NCI-H2171 treated with DMSO at 0.1 percent for 48 hours (cell line): ENCODE measurements at places on chromosomes 16 and 17.

DNA sequence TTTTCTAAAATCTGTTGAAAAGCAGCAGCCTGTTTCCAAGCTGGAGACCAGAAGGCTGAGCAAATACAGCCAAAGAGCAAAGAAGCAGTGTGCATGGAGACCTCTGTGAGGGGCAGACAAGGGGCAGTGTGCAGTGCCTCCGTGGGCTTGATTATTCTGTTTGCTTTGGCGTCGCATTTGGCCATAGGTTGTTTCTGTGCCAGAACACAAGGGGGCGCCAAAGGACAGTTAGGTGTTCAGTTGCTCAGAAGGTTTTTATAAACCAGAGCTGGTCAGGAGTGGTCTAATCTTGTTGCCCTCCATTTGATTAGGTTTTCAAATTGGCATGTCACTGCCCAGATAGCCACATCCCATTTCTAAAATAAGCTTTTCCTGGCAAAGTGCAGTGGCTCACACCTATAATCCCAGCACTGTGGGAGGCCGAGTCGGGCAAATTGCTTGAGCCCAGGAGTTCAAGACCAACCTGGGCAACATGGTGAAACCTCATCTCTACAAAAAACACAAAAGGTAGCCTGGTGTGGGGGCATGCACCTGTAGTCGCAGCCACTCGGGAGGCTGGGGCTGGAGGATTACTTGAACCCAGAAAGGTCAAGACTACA is 10.6 kb downstream of the MYH3 start:
- DNase-seq = peak; percentile 47

GRCh38 chr16:3748307-3748706 is 31.0 kb upstream of the TRAP1 start:
- DNase-seq = no peak

GRCh38 chr17:43356999-43357398 is 41.8 kb upstream of the ARL4D start:
- DNase-seq = no peak

DNA sequence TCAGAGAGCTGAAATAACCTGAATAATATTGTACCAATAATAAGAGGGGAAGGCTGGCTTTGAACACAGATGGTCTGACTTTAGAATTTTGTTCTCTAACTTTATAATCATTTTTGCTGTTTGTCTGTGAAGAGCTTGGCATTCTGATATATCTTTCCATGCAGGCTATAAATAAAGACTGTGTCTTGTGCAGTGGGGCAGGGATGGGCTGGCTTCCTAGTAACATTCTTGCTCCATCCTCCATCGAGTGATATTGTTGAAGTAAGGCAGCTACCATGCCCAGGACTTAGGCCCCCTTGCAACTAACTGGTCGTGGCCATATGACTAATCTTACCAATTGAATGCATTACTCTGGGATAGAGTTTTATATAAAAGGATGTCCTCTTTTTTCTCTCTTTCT is 234.7 kb upstream of the IRX3 start:
- no peak for DNase-seq

DNA sequence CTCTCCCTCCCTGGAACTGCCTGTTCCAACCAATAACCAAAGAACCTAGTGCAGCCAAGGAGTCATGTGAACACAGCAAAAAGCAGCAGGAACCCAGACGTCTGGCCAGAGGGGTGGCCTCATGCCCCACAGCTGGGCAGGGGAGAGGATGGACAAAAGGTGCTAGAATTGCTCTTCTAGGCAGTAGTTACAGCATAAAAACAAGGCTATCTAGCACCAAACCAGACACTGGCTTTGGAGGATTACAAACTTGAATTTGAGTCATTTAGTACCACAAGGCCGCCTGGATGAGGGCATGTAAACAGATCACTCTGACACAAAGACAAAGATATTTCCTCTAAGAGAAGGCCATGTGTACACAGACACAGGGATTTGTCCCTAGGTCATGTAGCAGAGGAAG is 423.3 kb upstream of the MAF start:
- DNase-seq = no peak

GRCh38 chr17:83126275-83126811 is 46.9 kb downstream of the METRNL start:
- DNase-seq = no peak

DNA sequence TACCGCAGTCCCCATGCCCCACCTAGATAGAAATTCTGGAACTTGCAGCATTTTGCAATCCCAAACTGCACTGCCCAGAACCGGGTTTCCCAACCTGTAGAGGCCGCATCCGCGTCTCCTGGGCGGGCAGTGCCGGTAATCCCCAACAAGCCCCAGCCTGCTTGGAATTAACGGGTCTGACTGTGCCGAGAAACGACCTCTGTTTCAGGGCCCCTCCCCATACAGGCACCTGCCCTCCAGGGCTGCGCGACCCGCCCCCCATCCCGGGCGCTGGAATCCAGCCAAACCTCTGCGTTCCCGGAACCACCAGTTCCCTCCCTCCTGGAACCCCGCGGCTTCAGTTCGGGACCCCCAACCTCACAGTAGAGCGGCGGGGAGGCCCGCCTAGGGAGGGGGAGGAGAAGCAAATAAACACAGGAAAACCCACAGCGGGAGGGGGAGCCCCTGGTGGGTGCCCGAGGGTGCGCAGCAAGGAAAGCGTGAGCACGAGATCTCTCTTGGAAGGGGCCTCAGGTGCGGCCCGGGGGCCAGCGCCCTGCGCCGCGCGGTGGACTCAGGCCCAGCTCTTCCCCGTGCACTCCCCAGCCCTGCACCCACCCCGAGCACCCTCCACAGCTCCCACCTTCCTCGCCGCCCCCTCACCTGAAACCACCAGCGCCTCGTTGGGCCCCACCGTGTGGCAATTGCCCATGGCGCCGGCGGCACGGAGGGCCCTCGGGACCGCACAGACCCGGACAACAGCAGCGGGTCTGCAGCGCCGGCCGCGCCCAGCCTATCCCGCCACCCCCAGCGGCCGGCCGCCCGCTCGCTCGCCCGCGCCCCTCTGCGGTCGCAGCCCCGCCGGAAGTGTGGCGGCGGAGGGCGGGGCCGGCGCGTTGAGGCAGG is at the start of gene FLOT2:
FLOT2 (minus strand) TSS at position 850 of the 885 bp plus-strand sequence; CDS start at position 691, 159 bp downstream.
- peak; percentile 72 for DNase-seq

DNA sequence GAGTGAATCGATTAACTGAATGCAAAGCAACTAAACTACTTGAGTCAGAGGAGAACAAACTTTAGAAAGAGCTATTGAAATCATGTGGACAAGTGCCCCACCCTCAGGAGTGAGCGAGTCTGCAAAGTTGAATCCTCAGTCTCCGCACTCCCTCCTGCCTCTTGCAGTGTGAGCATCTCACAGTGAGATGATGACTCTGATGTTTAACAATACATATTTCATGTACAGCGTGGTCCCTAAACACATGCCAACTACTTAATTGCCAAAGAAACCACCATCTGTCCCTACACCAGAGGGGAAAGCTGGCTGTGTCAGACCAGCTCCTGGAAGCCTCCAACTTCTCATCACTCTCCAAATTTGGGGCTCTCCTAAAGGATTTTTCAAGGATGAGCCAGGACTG is 31.2 kb downstream of the PIMREG start:
- peak; percentile 51 for DNase-seq

DNA sequence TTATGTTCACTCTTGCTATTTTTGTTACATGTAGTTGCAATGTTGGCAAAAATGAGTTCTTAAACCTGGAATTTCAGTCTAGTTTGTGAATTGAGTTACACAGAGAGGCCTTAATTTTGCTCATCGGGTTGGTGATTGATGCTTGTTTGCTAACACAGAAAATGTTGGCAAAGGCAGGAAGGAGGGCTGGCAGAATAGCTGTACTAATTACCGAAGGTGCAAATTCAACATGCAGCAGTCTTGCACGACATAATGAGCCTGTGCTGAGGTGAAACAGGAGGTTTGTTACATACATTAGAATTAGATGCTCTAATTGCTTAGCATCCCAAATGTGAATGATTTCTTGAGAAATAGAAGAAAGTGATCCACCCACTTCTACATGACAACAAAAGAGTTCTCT is 475.0 kb upstream of the TOM1L1 start:
- no peak for DNase-seq

DNA sequence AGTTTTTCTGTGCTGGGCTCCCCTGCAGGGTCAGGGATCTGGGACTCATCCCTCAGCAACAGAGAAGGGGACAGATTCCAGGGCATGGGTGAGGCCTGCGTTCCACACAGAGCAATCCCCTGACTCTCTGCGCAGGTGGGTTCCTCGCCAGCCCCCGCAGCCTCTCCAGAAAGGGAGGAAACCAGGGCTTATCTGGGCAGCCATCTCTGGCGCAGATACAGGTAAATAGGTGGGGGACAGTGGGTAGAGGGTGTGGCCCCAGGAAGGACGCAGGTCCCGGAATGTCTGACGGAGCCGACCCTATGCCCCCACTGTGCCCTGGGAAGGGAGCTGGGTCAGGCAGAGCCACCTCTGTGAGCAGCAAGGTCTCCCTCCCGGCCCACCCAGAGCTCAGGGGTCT is 23.2 kb downstream of the PIEZO1 start:
- no peak for DNase-seq

DNA sequence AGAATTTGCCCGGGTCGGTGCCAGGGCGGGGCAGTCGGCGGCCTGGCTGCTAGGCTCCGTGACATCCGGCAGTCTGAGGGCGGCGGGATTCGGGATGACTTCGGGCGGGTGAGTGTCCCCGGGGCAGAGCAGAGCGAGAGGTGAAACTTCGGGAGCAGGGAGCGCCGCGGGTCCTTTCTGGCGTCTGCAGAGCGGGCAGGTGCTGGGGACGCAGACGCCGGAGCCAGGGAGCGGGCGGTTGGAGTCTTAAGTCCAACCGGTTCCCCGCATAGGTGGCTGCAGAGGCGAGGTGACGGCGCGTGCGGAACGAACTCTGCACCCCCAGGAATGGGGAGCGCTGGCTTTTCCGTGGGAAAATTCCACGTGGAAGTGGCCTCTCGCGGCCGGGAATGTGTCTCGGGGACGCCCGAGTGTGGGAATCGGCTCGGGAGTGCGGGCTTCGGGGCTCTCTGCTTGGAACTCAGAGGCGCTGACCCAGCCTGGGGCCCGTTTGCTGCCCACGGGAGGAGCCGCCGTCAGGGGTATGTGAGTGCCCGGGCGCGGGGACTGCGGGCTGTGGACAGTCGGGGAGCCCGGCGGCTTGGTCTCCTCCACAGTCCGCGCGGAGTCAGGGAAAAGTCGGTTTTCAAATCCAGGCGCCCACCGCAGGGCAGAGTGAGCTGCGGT is at the start of gene B4GALNT2:
B4GALNT2 (plus strand) TSS at position 71 of the 666 bp plus-strand sequence; CDS start at position 95, 24 bp downstream.
- no peak for DNase-seq

- DNase-seq = peak; percentile 74
Measured at GRCh38 chr16:85028685-85029407, 1.3 kb downstream of the KIAA0513 start.

DNA sequence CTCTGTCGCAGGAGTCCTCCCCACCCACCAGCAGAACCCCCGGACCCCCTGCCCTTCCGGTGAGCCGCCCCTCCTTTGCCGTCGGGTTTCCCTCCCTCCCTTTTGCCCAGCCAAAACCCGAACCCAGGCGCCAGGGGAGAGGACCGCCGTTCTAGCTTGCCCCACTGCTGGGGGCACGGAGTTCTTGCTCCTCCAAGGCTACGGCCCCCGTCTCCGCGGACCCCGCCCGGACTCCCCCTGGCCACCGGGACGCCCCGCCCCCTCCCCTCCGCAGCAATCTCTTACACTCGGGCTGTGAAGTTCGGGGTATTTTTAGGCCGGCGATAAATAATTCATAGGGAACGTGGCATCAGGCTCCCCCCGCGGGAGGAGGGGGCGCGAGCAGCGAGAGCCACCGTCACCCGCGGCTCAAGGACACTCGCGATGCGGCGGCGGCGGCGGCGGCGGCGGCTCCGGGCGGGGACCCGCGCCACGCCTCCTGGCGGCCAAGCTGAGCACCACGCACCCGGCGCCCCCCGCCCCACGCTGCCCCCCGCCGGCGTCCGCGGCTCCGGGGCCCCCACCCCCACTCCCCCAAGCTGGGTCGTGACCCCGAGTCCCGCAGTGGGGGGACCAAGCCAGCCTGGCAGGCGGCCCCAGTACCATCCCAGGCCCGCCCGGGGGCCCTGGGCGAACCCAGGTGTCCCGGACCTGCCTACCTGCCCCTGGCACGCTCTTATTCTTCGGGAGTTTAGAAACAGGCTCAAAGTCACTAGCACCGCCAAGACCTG is at the start of gene GRIN2C:
GRIN2C (minus strand) TSS at position 427 of the 770 bp plus-strand sequence. CDS start 4,793 bp downstream, outside the sequence.
- no peak for DNase-seq

- DNase-seq = peak; percentile 96
Measured at GRCh38 chr16:89320782-89321501, 103.4 kb downstream of the ZNF778 start.

DNA sequence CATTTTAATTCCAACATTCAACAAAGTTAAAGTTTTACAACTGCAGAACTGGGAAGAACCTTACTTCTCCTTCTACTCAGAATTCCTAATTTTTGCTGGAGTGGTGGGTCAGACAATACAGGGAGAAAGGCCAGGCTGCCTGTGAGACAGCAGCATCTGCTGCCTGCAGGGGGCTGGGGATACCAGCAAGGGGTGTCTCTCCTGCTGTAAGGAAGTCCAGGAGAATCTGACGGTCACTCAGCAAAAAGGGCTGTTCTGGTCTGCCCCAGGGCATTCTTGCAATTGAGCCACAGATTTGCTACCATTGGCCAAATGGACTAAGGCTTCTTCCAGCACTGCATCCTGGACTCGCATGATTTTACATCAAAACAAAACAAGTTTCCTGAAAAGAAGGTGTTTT is 426.6 kb upstream of the CDH11 start:
- no peak for DNase-seq

DNA sequence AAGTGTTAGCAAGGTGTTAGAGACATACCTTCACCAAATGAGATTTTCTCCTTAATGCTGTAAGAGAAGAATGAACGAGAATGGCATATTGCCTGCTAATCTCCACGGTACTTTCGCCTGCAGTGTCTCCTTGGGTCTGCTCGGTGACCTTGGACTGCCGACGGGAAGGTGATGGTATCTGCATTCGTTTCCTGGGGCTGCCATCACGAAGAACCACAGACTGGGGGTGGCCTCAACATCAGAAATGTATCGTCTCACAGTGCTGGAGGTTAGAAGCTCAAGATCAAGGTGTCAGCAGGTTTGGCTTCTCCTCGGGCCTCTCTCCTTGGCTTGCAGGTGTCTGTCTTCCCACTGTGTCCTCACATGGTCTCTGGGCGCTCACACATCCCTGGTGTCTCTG is 86.3 kb upstream of the TNRC6C start:
- no peak for DNase-seq

DNA sequence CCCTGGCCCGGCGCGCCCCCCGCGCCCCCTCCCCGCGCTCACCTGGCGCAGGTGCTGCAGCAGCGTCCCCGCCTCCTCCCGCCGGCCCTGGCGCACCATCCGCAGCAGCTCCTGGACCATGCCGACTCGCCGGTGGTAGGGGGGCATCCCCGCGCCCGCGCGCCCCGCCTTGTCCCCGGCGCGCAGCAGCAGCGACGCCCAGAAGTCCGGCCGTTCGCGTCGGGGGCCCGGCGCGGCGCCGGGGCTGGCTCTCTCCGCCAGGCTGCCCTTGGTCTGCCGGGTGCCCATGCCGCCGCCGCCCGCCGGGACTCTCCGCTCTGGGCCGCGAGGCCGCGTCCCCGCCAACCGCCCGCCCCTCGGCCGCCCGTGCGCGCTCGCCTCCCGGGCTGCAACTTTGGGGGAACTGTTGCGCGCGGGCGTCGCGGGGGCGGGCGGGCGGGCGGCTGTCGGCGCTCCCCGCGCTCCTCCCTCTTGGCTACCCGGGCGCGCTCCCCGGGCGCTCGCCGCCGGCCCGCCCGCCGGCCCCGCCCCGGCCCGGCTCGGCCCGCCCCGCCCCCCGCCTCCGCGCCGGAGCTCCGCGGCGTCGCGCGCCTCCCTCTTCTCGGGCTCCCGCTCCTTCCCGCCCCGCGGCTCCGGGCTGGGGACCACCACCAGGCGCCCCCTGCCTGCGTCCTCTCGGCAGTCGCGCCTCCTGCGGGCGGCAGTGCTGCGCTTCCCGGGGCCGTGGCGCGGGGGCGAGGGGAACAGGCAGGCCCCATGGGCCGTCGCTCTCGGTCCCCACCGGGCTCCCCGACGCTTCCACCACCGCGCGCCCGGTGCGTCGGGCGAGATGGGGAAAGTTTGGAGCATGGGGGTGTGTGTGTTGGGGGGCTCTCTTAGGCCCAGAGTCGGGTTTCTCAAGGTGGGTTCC is at the start of gene LRRC75A:
LRRC75A (minus strand) TSS at position 491 of the 910 bp plus-strand sequence; CDS start at position 288, 203 bp downstream.
- DNase-seq = peak; percentile 43
